ENCODE measurements at places on chromosomes 11 and 22.

DNA sequence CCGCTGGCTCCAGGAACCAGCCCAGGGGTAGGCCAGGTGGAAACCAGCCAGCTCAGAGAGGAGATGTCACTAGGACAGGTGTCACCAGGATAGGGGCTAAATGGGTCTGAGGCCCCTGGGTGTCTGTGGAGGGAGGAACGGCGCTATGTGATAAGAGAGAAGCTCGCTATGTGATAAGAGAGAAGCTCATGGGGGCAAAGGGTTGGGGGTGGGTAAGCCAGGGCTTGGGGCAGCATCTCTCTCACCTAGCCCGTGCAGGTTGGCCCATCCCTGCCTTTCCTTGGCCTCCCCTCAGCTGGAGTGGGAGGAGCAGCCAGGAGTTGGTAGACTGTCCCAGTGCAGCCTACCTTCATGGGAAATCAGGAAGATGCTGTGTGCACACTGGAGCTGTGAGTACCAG is 26.5 kb upstream of the SUSD2 start:
- no peak for DNase-seq

DNA sequence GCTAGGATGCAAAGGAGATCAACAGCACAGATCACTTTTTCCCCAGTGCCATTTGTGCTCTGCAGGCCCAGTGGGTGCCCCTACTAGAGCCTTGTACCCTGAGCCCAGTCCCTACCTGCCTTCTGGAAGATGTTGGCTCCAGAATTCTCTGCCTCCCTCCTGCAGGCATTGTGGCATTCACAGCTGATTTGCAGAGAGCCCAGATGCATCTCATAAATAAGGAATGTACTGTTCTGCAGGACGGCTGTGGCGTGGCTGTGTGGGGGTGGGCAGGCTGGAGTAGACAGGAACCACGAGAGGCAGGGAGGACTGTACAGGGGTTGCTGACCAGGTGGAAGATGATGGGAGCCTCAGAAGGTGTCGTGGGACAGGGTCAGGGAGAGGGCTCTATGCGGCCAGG is 11.2 kb upstream of the MIAT start:
- no peak for DNase-seq

DNA sequence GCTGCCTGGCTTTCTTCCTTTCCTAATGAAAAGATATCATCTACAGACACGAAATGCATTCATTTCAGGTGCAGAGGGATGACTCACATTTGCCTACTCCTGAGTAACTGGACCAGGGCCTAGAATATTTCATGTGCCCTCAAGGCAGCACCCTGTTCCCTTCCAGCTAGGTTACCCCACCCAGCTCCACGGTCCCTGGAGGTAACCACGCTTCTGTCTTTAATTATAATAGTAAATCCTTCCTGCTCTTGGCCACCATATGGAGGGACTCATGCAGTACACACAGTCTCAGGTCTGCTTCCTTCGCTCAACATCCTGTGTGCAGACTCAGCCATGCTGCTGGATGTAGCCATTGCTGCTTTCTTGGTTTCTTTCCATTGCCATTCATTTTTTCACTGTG is 22.3 kb downstream of the DHCR7 start:
- no peak for DNase-seq

GRCh38 chr22:44445307-44445680 is 52.7 kb downstream of the RTL6 start:
- no peak for DNase-seq

- DNase-seq, result no peak
These were observed 17.6 kb upstream of the CALCB start for GRCh38 chr11:15055620-15056356.
